Activated gamma-delta T cell treated with Interleukin-2 at 50 U/mL for 16 hours (primary cell): ENCODE measurements at places on chromosomes 1 and 21.

DNA sequence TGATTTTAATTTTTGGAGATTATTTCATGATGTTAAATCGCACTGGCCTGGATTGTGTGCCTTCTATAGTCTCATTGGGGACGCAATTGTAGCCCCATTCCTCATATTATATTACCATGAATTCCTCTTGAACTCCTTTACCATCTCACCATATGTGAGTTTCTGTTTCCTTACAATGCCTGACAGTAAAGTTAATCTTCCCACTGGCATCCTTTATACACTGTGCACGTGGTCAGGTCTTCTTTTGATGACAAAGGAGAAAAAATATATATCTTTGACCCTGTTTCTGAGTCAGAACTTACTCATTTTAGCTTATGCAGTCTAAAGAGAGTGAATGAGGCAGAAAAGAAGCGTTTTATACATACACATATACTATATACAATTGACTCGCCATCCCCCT, 774 bp upstream of the ABL2 start:
- no peak for DNase-seq

- DNase-seq: no peak
Observed at GRCh38 chr1:153717330-153717729, 10.5 kb upstream of the INTS3 start.

DNA sequence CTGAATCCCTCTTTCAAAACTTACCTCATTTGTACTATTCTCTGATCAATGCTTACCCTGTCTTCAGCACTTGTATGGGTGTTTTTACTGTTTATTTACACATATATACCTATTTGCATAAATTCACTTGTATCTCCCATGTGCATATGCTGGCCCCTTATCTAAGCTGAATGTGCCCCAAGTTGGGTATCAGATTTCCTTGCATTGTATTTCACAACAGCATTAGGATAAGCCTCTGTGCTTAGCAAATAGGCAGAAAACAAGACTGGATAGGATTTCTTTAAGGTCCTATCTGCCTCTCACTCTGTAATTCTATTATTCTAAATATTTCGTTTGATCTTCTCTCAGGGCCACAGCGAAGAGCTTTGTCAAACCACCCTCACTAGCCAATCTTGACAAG, 45.9 kb upstream of the IPO9 start:
- DNase-seq: no peak

GRCh38 chr1:76093522-76094312, 19.2 kb downstream of the ST6GALNAC3 start:
- DNase-seq: no peak

- DNase-seq: no peak
Observed at GRCh38 chr1:162165528-162165927, 96.0 kb downstream of the NOS1AP start.
